ENCODE measurements at places on chromosomes 3 and 15.
A peak's percentile ranks its signal among the peaks of the same experiment; 100 is the strongest.

- no peak for DNase-seq
Measured at GRCh38 chr3:72582211-72582878, 265.9 kb downstream of the SHQ1 start.

GRCh38 chr3:9689757-9690156 is 13.9 kb upstream of the CPNE9 start:
- no peak for DNase-seq

GRCh38 chr15:37137221-37137620 is 36.9 kb upstream of the MEIS2 start:
- no peak for DNase-seq

GRCh38 chr3:79167651-79168416 is 600.0 kb downstream of the ROBO1 start:
- DNase-seq = no peak

DNA sequence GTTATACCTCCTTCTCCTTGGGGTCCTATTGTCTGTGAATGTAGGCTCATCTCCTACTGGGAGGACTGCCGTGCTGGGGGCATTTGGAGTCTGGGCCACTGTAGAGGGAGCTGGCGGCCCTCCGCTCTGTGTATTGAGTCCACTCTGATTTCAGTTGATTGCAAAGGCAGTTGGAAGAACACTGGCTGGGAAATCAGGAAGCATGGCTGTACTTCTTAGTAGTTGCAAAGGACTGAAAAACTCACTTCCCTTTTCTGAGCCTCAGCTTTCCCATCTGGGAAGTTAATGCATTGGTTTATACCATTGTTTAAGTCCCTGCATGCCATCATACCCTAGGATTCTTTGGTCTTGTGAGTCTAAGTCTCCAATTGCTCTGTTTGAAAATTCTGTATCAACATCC is 46.7 kb downstream of the TMED3 start:
- DNase-seq = no peak

DNA sequence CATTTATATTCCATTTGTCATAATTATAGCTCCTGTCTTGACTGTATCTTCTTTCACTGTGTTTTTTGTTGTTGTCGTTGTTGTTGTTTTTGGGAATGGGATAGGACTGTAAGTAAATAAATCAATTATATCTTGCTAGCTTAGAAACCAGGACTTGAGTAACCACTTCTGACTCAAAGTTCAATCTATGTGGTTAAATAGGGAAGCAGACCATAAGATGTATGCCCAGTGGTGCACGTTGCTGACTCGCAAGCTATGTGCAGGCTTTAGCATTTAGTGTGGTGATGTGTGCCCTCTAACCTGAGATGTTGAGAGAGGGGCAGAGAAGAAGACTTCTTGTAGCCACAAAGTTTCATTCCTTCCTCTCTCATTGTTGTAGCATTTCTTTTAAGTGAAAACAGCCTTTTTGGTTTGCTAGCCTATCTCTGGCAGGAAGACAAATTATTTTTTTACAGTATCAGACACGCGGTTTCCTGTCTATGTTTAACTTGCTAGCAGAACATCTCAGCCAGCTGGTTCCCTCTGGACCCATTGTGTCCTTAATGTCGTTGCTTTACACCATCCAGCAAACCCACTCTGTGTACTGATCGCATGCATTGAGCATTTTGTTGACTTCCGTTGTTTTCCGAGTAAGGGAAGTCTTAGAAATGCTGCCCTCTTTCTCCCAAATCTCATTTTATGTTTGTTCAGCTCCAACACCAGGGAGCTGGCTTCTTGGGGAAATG is 52.1 kb downstream of the TGFBR2 start:
- DNase-seq = peak; percentile 61

GRCh38 chr3:191740712-191741111 is 279.7 kb downstream of the PYDC2 start:
- DNase-seq = no peak

DNA sequence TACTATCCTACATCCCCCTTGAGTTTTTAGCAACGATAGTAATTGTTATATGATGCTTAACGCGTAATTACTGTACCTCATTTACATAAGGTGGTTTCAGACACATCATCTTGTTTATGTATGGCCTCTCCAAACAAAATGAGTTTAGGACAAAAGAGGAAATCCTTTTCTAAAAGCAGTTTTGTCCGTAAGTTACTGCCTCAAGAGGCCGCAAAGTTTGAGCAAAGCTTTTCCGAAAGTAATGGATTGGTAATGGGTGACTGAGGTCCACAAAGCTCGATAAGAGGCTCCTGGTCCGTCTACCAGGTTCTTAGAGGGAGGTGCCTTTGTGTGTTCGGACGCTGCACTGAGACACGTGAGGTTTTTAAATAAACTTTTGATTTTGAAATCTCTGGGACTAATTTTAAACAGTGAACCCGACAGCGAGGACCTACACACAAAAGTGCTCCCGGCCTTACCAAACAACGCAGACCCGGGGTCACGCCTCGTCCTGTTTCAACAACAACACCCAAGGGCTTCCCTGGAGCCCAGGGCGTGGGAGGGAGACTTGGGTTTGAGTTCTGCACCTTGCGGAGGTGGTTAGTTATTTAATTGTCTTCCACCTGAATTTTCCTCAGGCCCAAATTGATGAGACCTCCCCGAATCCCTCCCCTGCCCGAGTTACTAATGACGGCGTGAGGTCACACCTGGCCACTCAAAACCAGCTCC is 456 bp upstream of the C15orf61 start:
- DNase-seq = no peak

DNA sequence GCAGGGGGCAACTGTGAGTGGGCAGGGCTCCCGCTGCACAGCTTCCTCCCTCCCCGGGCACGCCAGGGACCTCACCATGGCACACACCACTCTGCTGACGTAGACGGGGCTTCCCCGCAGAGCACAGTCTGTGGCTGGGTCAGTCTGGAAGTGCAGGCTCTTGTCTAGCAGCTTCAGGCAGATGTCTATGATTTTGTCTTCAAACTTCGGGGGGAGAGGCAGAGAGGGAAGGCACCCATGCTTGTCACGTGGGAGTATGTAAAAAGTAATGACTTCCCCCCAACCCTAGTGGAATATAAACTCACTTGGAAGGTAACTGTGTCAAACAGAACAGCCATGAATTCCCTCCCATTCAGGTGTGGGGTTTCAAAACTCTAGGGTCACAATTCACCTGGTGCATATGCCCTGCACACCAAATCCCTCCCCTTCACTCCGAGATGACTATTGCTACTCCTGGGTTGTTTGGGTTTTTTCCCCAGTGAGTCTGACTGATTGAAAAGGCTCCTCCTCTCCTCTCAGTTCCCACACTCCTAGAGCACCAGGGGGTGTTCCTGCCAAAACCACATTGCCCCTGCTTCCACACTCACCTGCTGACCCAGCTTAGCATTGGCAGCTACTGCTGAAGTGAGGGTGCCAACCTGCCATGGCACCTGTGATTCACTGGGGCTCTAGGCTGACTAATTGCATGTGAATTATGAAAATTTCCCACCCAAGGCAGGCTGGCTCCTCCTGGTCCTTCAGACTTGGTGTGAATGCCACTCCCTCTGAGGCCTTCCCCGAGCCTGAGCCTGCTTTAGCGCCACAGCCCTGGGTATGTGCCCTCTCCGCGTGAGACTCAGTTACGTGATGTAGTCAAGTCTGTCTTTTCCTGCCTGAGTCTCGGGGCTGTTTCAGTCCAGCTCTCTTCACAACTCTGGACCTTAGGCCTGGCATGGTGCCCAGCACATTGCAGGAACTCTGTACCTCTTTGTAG is 13.0 kb downstream of the TGM5 start:
- no peak for DNase-seq

GRCh38 chr3:177746337-177746933 is 549.2 kb upstream of the TBL1XR1 start:
- DNase-seq = peak; percentile 50

- no peak for DNase-seq
Measured at GRCh38 chr3:2078821-2079220, 19.8 kb upstream of the CNTN4 start.

- no peak for DNase-seq
Measured at GRCh38 chr15:56608140-56608778, 125.0 kb downstream of the ZNF280D start.

Data from right hindlimb (tissue), 1 donor.